Activated CD4-positive, alpha-beta T cell treated with anti-CD3 and anti-CD28 coated beads for 24 hours (primary cell): ENCODE measurements at places on chromosomes 4 and X.

GRCh38 chr4:62835631-62836030 lies 1573.6 kb downstream of the TECRL start:
- no peak for DNase-seq

DNA sequence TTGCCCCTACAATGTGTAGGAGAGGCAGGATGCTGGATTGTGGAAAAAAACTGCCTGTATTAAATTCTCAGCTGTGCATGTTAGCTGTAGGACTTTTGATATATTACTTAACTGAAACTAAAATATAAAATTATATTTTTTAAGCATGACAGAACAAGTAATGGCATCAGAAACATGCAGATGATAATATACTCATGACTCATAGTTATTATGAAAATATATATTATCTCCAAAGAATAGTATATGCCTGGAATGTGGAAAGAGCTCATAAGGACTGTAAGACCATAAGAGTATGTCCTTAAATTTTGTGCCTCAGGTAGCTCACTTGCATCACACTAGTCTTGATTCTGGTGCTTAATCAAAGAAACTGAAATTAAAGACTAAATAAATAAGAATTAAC lies 1100.6 kb downstream of the TECRL start:
- DNase-seq = no peak

DNA sequence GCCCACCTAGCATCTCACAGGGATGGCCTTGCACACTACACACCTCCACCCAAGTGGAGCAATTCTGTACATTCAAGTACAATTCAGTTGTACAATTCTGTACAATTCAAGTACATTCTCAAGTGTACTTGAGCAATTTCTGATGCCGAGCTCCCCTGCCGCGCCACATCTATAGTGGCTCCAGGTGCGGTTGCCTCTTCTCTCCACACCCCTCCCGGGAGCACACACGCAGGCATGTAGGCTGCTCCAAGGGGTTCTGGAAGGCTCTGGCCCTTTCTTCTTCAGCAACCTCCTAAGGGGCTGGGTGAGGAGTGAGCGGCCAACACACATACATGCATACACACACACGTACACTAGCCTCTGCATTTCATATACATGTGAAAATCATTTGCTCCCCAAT lies 18.9 kb upstream of the DUSP9 start:
- DNase-seq = no peak

GRCh38 chrX:19772822-19773628 lies 114.4 kb downstream of the SH3KBP1 start:
- DNase-seq = no peak

DNA sequence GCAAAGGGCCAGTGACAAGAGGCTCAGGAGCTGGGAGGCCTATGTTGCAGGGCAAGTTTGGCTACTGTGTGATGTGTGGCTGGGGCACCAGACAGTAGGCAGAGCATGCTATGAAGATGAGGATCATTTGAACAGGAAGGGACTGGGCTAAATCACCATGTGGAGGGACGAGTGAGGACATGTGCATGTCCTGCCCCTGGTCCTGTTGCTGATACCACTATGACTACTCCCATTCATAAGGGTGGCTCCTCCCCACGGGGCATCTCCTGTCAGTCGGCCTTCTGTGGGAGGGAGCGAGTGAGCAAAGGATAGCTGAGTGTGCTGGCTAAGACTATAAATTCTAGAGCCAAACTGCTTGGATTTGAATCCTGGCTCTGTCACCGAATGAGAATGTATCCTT lies 139.2 kb downstream of the TMEM164 start:
- DNase-seq = no peak

- DNase-seq = no peak
Observed at GRCh38 chrX:103495786-103496185, 23.5 kb downstream of the RAB40A start.

- DNase-seq = no peak
Observed at GRCh38 chr4:10960389-10960788, 275.8 kb upstream of the CLNK start.

- no peak for DNase-seq
Observed at GRCh38 chr4:111807576-111807975, 337.7 kb upstream of the FAM241A start.

DNA sequence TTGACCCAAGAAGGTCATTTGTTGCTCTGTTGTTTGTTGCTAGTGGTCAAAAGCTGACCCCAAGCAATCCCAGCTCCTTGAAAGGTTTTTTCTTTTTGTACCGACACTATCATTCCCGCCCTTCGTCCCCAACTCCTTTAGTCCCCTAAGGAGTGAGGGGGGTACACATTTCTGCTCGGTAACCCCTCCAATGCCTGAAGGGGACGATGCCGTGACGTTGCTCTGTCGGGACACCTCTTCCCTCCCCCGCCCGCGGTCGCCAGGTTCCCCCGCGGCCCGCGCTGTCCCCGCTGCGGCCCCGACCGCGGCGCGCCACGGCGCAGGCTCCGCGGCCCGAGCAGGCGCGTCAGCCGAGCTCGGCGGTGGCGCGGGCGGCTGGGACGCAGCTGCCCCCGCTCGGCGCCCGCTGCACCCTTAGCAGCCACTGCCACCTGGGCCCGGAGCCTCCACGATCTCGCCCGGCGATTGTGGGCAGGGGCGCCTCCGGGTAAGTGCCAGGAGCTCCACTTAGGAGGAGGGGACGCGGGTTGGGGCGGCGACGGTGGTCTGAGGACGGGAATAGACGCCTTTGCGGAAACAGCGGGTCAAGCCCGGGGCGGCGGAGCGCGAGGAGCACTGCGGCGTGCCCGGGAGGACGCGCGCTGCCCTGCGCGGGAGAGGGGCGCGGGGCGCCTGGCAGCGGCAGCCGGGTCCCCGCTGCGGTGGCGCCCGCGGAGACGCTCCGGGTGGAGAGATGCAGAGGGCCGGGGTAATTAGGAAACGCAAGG lies at the start of gene GLRB:
TSS of gene GLRB (plus strand) at position 340 of the 767 bp plus-strand sequence. CDS start 1,875 bp downstream, outside the sequence.
- no peak for DNase-seq

- no peak for DNase-seq
Observed at GRCh38 chr4:177005674-177006230, 213.0 kb upstream of the VEGFC start.

- peak; percentile 66 for DNase-seq
Observed at GRCh38 chr4:16916719-16917337, 18.4 kb upstream of the LDB2 start.

GRCh38 chr4:152106113-152106763 lies 345.4 kb upstream of the GATB start:
- DNase-seq = no peak
